Kidney glomerular epithelial cell (primary cell): ENCODE measurements at places on chromosomes 6 and 20.
A peak's percentile ranks its signal among the peaks of the same experiment; 100 is the strongest.

GRCh38 chr20:44030394-44030793 is 115.7 kb downstream of the TOX2 start:
- no peak for DNase-seq

DNA sequence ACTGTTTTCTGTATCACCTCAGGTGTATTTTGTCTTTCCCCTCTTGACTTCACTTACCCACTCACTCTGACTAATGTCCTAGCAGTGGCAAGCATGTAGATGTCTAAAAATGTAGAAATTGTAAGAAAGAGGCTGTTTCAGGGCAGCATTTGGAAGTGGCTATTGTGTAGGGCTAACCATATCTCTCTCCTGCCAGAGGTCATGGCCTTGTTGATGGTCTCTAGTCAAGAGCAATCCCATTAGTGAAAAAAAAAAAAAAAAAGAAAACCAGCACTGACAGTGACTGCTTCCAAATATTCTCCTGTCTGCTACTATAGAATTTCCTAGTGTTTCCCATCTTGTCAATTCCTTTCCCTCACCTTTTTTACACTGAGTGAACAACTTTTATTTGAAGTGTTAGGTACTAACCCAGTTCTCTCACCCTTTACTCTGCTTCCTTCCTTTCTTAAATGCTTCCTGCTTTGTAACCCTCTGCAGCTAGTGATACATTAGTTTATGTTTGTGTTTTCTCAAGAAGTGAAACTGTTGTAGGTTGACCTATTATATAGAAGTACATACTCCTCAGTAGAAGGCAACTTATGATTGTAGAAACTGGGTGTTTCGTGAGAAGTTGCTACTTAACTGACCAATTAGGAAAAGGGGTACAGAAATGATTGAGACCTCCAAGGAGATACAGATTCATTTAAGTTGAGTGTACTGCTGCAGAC is 174.1 kb upstream of the PTPRK start:
- no peak for DNase-seq

- DNase-seq = peak; percentile 50
Measured at GRCh38 chr6:144659202-144660182, 374.4 kb downstream of the UTRN start.

DNA sequence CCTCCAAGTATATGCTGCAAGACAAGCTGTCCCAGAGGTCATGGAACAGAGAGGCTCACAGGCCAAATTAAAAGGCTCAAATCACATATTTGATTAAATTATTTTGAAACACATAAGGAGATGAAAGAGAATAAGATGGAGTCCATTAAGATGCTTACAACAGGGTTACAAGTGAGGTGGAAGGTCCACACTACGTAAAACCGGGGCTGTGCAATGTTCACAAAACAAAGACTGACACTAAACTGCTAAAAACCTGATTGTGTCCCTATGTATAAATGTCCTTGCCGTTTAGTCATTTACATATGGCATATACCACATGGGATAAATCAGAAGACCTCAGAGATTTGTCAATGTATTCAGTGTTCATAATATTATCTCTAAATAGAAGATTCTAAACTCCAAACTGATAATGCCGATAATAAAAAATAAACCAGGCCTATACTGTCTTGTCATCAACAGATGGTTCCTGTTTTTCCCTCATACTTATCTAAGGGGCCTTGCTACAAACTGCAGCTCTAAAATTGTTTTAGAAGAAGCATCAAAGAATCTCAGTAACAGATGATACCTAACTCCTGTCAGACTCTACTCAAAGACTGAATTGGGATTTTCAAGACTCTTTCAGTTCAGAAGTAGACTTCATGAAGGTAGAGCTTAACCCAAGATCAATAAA is 51.8 kb upstream of the RIPOR2 start:
- no peak for DNase-seq

DNA sequence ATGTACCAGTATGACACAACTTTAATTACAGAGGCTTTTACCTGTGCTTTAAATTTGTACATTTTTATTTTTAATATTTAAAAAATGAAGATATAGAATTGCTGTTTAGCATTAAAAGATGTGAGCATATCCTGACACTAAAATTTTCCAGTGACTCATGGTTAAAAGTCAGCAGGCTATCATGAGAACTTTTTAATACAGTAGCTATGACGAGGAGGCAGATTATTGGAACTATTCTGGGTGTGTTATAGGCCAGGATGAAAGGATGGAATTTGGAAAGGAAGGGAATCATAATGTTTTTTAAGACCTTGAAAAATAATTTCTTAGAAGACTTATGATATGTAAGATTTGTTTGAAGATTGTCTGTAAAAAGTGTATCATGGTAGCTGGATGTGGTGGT is 91.0 kb downstream of the GFRA4 start:
- no peak for DNase-seq

DNA sequence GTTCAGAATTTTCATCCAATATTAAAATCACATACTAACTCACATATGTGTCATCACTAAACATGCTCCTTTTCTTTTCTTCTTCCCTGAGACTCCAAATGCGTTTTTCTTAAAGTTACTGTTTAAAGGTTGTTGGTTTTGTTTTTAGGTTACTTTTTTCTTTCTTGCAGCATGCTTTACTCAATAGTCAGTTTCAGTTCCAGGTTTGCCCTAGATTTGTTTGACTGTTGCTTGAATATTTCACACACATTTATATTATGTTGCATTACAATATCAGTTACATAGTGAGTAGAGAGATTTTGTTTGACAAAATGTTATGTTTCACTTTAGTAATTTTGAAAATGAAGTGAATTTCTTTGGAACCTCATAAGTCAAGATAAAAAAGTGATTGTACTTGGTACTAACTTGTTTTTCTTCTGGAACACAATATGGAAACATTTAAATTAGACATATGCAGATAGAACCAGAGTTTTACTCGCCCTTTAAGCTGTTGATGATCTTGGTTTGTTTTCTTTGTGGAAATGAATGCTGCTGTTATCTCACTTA is 27.3 kb downstream of the FNDC1 start:
- no peak for DNase-seq

GRCh38 chr6:161542346-161542980 is 268.6 kb upstream of the AGPAT4 start:
- DNase-seq = no peak

DNA sequence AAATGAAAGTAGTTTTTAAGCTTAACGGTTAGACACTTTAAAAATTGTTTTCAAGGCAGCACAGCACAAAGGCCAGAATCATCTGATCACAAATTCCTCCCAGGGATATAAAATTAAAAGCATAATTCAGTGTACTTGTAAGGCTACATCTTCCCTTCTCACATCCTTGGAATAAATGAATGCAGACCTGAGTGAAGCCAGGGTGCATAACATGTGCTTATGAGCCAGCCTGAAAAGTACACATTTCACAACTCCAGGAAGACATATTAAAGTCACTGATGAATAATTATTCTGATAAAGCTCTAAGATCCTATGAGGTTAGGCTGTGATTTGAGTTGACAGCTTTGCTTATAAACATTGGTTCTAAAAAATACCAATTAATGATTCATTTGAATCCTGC is 163.6 kb downstream of the BTBD9 start:
- DNase-seq = no peak

GRCh38 chr6:21383450-21384085 is 210.0 kb upstream of the SOX4 start:
- no peak for DNase-seq

DNA sequence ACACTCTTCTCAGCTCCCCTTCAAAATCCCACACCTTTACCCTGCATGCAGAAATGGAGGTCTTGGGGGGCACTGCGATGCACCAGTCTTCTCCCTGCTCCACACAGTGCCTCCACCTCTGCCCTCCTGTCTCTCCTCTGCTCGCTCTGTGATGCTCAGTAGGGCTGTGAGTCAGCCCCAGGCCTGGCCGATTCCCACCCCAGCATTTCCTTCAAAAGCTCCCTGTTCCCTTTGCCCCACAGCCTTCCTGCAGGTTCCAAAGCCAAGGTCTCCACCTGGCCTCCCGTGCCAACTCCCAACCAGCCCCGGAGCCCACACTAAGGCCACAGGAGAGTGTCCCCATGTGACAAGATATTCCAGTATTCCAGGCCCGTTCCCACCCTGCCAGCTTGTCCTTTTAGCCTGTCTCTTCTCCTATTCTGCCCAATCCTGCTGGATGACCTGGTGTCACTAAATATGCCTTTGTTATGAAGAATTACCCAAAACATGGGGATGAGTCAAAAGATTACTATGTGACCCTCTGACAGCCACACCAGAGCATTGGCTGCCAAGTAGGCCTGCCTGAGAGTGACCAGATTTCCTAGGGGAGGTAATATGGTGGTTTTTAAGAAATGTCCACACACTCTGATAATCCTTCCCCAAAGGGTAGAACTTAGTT is 118.9 kb upstream of the NXT1 start:
- no peak for DNase-seq

- DNase-seq = peak; percentile 65
Measured at GRCh38 chr20:53081916-53082863, 110.0 kb downstream of the TSHZ2 start.

DNA sequence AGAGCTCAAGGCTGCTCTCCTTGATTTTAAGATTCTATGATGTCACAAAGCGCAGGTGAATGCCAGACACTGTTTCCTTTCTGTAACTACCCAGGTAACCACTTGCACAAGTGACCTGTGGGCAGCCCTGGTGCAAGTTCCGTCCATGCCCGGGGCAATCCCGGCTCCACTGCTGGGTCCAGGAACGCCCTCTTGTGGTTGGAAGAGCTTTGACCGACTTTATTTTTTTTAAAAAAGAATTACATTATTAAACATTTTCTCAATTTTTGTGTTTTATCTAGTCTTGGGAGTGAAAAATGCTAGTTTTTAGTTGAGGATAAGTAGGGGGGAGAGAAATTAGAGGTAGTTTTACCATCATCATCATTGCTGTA is 695.2 kb downstream of the QKI start:
- DNase-seq = no peak

GRCh38 chr6:106026748-106027715 is 59.1 kb upstream of the PRDM1 start:
- no peak for DNase-seq

DNA sequence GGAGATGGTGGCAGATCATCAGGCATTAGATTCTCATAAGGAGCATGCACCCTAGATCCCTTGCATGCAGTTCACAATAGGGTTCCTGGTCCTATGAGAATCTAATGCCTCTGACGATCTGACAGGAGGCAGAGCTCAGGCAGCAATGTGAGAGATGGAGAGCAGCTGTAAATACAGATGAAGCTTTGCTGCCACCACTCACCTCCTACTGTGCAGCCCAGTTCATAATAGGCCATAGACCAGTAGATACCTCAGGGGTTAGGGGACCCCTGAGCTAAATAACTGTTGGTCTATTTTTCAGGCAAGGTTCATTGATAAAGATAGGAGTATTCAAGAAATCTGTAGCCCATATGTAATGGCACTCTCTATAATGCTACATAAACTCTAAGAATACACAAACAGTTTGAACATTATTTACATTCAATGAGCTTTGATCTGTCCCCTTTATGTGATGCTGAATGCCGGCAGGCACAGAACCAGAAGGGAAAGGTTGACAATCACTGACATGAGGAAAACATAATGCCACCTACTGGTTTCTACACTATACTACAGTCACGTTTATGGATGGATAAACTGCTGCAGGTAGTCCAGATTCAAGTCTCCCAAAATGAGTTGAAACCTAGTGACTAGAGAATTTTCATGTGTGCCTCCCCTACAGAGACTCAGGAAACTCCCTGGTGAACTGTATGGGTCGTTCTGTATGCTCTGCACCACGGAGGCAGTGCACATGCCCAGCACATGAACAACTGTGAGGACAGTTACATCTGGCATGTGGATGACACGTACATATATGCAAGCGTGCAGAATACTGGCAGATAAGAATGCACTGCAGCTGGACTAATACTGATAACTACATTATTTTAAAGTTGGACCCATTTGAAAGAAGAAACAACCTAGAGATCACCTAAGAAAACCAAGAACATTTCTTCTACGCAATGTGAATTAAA is 72.0 kb downstream of the DST start:
- DNase-seq = peak; percentile 25

GRCh38 chr6:41111017-41111416 is 38.2 kb downstream of the NFYA start:
- no peak for DNase-seq

- DNase-seq = peak; percentile 21
Measured at GRCh38 chr6:31368461-31368860, 11.5 kb upstream of the HLA-B start.

GRCh38 chr20:38076548-38076947 is 43.0 kb downstream of the RPRD1B start:
- no peak for DNase-seq

- DNase-seq = no peak
Measured at GRCh38 chr20:25499855-25500434, 85.4 kb downstream of the NINL start.
